ENCODE measurements at places on chromosomes 2 and 18.

GRCh38 chr2:65350651-65351056 is 81.7 kb downstream of the SPRED2 start:
- no peak for DNase-seq

DNA sequence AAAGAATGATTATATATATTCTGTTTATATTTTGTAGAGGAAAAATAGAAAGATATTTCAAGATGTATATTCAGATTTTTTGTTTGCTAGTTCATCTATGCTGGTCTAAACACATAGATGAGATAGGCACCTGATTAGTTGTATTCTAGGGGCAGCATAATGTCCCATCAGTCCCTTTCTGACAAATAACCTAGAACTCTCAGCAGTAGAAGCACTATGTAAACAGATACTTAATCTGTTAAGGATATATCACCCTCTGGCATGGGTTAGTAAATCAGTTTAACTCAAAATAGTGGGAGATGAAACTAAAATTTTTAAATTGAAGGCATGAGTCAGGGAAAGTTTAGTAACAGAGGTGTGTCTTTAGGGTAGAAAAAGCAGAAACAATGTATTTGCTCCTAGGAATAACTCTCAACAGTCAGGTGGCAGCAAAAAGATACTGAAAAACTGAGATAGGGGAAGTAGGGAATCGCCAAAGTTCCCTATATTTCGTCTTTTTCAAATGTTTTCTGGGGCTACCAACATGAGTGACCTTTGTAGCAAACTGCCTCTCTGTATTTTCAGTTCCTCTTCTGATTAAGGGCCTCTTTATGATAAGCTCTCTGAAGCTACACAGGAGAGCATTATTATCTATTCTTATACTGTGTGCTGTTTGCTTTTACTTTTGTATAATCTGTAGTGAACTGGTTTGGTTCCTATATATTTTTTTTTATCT is 5.7 kb downstream of the PPP1R1C start:
- DNase-seq: no peak

DNA sequence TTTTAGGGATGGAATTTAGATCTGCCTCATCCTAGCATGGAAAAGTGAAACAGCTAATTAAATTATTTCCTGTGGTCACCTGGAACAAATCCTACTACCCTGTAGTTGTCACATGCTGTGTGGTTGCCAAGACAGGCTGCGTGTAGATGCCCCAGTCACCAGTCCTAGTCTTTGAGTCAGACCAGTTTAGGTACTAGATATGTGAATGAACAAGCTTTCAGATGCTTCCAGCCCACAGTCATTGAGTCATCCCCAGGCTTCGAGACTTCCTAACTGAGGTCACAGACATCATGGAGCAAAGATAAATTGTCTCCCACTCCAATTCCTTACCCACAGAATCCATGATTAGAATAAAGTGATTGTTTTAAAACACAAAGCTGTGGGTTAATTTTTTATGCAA is 35.8 kb upstream of the GRB14 start:
- DNase-seq: no peak

DNA sequence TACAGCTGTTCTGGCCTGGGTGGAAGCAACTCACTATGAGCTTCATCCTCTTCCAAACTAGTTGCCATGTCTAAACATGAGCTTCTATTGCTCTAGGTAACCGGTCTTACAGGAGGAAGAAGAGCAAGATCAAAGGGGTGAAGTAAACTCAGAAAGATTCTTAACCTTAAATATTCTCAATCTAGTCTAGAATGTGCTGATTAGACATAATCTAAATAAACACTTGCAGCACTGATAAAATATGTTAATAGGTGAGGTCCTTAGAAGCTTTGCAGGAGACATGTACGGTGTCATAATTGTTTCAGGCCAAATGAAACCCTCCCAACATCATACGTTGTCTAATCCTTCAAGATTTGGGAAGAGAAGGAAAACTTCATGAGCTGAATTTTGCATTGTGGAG is 431.6 kb upstream of the FSHR start:
- DNase-seq: no peak

- DNase-seq: no peak
Measured at GRCh38 chr2:188511346-188511745, 219.7 kb downstream of the GULP1 start.

DNA sequence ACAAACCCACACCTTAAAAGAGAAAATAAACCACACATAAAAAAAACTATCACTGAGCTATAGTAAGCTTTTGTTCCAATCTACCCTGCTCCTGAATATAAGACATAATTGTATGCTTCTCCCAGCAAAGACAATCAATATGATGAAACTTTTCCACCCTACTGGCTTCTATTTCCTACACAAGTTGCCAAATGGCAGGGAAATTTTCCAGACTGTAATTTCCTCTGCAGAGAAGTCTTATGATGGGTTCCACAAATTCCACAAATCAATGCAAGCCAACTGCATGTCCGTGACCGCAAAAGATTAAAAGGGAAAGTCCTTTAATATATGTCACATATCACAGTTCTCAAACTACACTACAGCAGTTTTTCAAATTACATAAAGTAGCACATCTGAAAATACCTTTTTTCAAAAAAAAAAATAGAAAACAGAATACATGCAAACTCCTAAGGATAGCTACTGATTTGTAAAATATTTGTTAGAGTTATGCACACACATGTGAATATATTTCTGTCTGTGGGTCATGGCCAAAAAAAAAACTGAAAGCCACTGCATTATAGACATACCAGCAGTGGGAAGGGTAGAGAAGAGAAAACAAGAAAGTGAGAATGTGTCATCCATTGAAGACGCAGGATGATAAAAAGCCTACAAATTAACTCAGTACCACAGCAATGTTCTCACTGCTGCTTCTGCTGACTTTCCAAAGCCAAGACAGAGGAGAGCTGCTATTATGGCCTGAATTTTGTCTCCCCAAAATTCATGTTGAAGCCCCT is 61.4 kb downstream of the RPL31 start:
- DNase-seq: no peak

GRCh38 chr2:189657867-189658266 is 3.4 kb upstream of the ASNSD1 start:
- DNase-seq: no peak

GRCh38 chr2:66602341-66602740 is 167.4 kb downstream of the MEIS1 start:
- no peak for DNase-seq

DNA sequence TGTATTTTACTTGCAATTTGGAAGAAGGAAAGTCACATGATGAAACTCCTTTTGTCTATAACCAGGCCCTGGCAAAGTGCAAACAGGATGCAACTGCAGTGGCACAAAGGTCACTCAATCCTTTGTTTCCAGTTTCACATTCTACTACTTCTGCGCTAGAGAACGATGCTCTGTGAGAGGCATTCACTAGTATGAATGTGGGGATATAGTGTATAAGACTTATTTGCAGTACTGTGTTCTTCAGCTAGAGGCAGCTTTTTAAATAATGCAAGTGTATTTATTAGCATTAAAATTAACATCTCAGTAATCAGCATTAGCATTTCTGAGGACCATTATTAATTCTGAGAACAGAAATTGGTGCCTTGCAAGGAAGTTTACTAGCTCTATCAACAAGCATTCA is 68.9 kb downstream of the PRPF40A start:
- no peak for DNase-seq

GRCh38 chr2:141557329-141558095 is 573.3 kb downstream of the LRP1B start:
- no peak for DNase-seq

DNA sequence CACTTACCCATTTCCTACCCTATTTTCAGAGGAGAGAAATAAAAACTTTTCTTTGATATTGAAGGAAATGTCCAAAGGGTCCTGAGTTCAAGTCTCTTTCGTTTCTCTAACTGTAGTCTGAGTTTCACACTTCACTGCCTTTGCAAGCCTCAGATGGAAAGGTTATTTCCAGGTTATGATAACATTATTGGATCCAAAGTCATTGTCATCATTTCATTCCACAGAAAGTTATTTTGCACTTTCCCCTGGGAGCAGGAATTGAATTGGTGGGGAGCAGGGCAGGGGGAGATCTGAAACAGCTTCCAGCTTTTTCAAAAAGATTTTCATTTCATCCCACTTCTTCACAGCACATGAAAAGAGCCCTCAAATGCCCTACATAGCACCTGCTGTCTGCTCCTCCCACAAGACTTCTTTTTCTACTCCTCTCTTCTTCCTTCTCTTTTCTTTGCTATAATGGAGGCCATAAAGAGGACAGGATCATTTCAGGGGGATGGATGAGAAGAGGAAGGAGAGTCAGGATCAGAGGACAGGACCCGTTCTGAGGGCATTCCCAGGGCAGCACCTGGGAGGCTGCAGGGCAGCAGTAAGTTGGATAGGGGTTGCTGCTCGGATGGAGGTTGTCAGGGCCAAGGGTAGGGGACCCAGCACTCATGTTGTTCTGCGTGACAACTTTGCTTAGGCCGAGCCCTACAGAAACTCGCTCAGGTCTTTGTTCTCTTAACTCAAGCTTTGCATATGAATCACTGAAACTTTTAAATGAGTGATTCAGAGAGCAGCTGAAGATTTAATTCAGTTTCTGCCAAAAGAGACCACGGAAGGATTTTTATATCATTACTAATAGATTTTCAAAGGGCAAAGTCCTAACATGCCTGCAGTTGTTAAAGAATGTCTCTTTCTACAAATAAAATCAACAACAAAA is 11.4 kb upstream of the GALNT5 start:
- DNase-seq: no peak

DNA sequence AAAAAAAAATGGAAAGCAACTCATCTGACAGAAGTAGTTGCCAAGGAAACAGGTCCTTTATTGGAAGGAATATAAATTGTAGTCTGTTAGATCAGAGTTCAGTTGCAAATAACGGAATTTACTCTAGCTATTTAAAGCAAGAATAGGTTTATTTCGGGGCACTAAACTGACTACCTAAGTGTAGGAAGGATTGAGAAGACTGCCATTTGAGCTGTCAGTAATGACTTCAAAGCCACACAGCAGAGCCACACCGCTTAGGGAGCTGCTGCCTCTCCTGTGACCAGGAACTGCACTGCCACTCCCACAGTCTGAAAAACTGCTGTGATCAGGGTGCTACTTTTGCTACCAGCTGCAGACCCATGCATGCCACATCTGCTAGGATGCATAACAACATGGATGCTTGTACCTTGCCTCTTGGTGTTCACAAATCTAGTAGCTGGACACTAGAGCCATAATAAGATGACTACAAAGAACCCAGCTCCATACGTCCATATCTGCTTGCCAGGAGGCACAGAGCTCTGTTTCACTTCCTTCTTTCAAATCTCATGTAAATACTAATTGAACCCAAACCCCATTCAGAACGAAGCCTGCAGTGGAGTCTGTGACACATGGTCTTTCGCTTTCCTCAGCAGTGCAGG is 2.2 kb downstream of the DSG2 start:
- no peak for DNase-seq

- DNase-seq: no peak
Measured at GRCh38 chr2:160694221-160694620, 200.6 kb upstream of the RBMS1 start.
